Activated naive CD4-positive, alpha-beta T cell (primary cell): ENCODE measurements at places on chromosomes 1 and 21.

DNA sequence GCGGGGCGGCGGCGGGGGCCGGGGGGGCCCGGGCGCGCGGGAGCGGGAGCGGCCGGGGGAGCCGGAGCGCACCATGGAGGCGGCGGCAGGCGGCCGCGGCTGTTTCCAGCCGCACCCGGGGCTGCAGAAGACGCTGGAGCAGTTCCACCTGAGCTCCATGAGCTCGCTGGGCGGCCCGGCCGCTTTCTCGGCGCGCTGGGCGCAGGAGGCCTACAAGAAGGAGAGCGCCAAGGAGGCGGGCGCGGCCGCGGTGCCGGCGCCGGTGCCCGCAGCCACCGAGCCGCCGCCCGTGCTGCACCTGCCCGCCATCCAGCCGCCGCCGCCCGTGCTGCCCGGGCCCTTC, 546 bp downstream of the SKI start:
- DNase-seq, result no peak

DNA sequence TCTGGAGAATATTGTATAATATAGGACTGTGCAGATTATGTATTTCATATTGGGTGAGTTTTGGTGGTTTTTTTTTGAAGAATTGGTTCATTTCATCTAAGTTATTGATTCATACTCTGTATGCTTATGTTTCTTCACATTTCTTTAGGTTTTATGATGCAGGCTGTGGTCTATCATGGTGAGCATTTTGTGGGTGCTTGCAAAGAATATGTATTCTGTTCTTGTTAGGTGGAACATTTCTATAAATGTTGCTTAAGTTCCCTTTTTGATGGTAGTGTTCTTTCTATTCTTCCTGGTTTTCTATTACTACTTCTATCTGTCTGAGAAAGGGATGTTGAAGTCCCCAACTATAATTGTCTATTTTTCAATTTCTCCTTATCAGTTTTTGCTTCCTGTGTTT, 42.6 kb downstream of the PKN2 start:
- no peak for DNase-seq

- DNase-seq, result no peak
Measured at GRCh38 chr1:54331091-54331772, 75.0 kb downstream of the SSBP3 start.

DNA sequence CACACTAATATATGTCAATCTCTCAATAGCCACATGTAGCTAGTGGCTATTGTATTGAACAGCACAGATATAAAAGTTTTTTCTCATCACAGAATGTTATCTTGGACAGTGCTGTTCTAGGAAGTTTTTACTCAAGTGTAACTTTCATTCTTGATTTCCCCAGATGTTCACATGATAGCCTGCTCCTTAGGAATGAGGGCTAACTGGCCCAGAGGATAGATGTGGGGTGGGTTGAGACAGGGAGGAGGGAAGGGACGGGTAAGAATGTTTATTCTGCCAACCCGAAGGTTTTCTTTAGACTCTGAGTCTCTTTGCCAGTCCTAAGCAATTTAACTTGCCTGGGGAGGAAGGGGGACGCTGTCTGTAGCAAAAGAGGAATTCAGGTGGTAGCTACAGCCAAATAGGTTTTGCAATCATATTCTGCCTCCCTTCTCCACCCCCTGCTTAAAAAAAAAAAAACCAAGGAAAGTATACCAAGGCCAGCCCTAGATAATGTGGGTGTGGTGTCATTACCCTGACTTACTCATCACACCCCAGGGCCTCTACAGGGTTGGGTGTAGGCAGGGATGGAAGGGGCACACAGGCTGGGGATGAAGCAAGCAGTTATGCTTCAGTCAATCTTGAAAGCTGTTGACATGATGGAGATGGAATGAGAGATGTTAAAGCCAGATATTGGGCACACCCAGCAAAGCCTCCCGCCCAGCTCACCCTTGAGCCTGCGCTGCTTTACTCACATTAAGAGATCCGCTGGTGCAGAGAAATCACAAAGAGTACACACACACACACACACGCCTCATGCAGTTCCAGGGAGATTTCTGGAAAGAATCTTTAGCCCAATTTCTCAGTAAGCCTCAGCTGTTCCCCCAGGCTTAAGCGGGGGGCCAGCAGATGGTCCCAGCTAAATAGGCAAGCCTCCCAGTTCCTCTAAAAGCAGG, 59.9 kb downstream of the PLXNA2 start:
- DNase-seq, result no peak

DNA sequence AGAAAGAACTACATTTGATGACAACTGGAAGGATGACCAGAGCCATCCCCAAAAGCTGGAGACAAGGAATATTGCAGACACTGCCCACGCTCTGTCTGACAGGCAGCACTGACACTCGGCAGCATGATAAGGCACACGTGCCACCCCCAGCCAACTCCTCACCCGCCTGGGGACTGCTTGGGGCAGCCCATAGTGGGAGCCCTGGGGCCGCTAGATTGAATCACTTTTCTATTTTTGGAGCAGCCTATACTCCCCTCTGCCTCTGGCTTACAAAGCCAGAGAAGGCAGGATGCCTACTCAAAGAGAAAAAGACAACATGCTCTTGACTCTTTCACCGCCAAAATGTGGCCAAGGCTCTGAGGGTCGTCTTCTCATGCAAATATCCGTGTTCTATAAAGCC, 1.3 kb downstream of the SMG5 start:
- DNase-seq, result no peak

GRCh38 chr21:27425574-27425973, 458.7 kb upstream of the ADAMTS5 start:
- no peak for DNase-seq

DNA sequence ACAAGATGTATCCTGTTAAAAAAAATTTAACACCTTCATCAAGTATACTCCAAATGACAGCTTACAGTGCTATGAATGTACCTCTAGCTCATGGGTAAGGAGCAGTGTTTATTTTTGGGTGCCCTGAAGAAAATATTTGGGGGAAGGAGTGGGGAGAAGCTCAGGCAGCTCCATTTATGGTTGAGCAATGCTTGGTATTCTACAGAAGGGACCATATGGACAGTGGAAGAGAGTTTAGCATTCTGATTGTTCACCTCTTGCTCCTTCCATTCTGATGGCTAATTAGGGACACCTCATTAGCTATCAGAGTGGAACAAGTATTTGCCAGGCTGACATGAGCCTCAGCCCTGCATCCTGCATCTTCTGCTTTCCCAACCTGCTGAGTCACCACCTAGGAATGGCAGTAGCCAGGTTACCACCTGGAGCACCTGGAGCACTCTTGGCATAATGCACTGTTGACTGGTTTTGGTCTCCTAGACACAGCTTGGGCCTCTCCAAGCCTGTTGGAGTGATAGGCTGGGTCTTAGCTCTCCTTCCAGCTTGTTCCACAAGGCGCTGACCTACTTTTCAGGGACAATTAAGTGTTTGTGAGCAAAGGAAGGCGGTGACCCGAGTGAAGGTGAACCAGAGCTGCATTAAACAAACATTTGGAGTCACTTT, 62.0 kb upstream of the MACF1 start:
- no peak for DNase-seq

- no peak for DNase-seq
Measured at GRCh38 chr21:35852820-35853219, 207.5 kb downstream of the SETD4 start.

DNA sequence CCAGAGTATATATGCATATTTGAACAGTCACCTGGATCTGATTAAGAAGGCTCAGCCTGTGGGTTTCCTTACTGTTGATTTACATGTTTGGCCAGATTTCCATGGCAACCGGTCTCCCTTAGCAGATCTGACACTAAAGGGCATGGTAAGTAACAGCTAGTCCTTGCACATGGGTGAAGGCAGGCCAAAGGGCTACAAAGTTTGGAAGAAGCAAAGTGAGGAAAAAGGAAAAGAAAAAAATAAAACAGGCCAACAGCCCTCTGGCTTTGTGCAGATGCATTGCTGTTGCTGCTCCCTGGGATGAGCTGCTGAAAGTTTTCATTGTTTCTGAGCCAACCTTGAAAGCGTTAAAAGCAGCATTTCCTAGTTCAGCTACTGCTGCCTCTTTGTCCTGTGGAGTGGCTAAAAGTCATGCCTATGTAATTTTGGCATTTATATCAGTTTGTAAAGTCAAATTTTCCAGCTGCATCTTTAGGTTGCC, 176.5 kb upstream of the HOOK1 start:
- no peak for DNase-seq

GRCh38 chr1:53942127-53942957, 3.2 kb downstream of the IFT25 start:
- no peak for DNase-seq

DNA sequence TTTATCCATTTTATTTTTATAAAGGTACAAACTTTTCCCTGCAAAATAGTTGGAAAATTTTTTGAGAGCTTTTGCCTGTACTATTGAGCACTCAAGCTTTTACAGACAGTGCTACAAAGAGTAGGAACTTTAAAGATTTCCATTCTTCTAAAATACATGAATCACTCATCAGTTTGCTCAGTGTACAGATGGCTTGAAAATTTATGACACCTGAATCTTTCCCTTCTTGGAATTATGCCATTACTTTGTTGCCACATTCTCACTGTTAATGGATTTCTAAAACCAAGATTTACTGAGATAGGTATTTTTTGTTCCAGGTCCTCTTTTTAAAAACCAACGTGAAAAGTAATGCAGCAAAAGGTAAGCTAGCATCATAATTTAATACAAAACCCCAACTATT, 76.0 kb downstream of the GPATCH2 start:
- DNase-seq, result no peak

DNA sequence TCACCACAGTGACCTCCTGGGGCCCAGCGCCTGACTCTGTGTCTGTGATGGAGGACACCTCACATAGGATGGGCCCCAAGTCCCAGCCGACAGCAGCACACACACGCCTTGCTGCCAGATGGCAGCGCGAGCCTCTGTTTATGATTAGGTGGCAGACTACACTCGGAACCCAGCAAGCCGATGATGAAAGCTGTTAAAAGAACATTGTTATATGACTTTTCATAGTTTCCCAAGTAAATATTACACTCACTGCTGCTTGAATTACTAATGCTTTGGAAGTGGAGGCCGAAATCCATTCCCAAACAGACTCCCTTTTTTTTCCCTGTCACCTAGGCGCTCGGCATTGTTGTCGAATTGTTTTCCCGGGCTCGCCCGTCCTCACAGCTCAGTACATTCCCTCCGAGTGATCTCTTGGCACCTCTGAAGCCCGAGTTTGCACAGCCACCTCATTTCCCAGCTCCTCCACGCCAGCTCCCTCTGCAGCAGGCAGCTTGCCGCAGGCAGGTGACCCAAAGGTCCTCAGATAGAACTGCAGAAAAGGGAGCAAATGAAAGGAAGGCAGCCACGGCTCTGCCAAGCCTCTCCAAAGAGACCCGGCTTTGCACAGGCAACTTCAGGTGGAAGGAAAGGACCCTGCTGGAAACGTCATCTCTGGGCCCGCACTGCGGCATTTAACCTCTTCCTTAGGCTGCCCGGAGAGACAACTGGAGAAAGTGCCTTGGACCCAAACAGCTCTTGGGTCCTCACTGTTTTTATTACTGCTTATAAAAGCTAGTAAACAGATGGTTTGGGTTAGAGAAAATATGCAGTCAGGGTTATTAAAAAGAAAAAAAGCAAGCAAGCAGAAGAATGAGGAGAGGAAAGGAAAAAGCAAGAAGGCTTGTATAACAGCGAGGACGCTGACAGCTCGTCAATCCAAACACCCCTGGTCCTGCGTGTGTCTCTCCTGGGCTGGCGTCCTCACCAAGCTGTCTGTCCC, 72.2 kb upstream of the SLC25A33 start:
- no peak for DNase-seq

DNA sequence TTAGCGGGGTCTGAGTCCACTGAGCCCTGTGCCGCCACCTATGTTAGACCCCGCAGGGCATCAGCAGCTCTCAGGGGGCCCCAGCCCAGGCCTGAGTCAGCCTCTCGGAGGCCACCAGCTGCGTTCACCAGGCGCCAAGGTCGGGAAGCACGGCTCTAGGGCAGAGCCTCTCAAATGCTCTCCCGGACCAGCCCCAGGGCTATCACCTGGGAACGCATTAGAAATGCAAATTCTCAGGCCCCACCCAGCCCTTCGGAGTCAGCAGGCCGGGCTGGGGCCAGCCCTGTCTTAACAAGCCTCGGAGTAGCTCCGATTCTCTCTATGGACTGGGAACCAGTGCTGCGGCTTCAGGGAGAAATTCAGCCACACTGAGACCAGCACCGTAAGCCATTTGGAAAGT, 37.2 kb upstream of the TSPEAR start:
- no peak for DNase-seq

DNA sequence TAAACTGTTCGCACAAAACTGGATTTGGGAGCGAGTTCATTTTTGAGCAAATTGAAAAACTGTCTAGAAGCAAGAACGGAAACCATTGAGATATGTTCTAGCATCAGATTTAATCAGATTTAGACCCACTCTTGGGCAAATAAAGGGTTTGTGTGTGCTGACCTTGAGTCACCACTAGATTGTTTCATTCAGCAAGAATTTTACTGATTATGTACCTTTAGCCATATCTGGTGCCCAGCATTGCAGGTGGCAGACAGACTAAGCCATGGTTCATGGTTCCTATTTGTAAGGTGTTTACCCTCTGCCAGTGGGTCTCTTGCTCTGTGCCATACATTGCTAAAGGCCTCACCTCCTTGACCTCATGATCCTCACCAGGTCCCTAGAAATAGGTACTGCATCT, 1.4 kb downstream of the NUDC start:
- no peak for DNase-seq
